ENCODE measurements at places on chromosomes 13 and 19.

DNA sequence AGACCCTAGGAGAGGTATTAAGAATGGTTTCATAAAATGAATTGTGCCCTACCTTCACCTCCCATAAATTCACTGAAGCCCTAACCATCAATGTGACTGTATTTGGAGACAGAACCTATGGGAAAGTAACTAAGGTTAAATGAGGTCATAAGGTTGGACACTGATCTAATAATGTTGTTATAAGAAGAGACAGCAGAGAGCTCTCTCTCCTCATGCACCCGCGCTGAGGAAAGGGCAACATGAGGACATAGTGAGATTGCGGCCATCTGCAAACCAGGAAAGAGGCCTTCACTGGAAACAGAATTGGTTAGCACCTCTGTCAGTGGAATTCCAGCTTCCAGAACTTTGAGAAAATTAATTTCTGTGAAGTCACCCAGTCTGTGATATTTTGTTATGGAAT is 1396.1 kb upstream of the MIR17HG start:
- no peak for DNase-seq

DNA sequence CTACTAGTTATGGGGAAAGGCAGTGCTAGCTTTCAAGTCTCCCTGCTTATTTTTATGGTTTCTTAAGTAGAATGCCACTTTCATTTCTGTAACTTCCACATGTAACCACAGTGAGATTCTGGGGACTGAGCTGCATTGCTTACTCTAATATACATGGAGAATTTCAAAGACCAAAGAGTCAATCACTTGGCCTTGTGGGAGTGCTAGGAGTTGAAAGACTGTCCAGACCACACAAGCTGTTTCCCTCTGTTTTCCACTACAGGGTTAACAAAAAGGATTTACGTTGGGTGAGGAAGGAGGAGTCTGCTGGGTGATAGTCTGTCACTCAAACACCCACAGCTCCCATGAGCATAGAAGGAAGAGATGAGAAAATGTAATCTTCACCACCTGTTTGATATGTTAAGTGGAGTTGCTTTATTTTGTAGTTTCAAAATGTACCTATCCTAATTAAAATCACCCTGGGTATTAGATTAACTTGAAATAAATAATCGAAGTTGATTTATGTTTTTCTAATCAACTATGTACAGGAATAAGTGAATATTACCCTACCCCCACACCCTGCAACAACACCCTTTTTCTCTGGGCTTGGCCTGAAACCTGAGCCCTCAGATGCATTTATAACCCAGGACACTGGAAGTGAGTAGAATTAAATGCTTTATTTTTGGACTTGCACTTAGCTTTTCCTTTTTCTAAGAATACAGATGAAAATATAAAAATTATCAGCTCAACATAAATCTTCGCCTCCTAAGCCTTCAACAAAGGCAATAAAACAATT is 225.8 kb upstream of the SLC10A2 start:
- no peak for DNase-seq

DNA sequence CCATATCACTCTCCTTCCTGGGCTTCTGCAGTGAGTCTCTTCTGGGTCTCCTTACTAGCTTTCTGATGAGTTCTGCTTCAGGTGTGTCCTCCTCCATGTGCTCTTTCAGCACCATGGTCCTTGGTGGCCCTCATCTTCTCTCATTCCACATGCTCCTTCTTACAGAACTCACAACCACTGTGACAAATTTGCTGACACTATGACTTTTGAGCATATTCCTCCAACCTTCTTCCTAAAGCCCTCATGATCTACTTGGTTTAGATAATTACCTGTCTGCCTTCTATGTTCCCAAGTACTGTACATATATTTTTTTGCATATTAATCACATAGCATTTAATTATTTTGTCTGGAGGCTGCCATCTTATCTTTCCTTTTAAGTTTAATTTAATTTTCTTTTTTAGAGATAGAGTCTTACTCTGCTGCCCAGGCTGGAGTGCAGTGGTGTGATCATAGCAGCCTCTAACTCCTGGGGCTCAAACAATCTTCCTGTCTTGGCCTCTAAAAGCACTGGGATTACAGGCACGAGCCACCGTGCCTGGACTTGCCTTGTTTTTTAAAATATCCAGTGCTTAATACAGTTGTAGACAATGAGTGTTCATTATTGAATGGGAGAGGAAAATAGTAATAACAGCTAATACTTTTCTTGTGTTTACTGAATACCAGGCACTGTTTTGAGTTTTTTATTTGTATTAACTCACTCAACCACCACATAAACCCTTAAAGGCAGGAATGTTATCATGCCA is 23.5 kb upstream of the FAM216B start:
- no peak for DNase-seq

DNA sequence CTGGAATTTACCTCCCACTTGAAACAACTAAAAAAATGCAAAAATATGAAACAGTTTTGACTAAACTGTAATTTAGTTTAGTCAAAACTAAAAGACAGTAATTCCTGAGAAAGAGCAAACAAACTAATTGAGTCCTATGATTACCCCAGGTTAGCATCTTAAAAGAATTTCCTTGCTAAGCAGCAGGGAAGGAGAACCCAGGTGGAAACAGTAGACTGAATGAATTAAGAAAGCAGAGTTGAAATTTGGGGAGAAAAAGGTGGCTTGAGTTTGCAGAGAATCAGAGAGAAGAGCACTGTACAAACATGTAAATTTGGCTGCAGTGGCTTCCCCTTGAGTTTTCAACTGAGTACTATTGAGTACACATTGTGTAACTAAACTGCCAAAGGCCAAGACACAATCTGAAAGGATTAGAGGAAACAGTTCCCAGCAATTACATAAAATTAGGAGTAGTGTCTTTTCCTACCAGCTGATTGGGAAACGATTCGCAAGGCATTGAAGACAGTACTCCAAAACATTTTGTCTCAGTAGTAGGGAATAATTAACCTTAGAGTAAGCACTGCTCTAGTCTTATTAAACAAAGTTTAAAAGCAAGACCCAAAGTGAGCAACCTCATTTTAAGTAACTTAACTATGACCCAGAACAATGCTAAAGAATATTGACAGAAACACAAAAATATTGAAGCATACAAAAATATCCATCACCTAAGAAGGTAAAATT is 820.5 kb downstream of the DACH1 start:
- no peak for DNase-seq

DNA sequence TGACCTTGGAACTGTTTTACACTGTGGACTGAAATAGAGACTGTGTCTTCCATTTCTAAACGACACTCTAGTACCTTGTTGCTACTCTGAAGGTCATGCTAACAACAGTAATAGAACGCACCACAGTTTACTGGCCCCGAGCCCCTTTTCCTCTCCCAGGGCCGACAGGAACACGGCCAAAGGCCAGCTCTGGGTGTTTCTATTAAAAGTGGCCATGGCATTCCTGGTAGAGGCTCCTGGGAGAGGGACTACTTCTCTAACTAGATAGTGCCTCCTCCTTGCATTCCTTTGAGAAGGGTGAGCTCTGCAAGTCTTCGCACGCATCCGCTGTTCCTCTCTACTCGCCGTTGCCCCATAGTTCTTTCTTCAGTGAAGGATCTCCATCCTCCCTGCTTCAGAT is 18.7 kb upstream of the SIAH3 start:
- DNase-seq: no peak

DNA sequence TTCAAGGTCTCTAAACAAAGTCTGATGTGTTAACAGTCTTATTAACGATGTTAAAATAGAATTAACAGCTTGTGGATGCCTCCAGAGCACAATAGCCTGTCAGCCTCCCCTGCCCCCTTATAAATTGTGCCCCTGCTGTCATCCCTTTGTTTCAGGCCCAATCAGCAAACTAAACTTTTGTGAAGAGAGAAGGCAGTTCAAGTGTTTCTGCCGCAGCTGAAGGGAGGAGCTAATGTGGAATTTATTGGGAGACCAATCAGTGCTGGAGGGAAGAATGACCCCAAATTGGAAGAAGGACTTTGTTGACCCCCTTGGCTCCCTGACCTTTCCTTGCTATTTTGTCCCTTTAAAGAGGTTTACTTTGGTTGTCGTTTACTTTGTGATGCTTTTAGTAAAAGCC is 160.5 kb downstream of the TM9SF2 start:
- DNase-seq: no peak

GRCh38 chr13:26557393-26558073 is at the start of gene WASF3:
Gene WASF3, plus strand, starts transcription at chr13:26557683. Its CDS starts 84,588 bp downstream, at chr13:26642271.
- DNase-seq: peak; percentile 86

- no peak for DNase-seq
Measured at GRCh38 chr13:61253105-61253877, 162.4 kb downstream of the PCDH20 start.

- no peak for DNase-seq
Measured at GRCh38 chr13:30619731-30620130, 2.0 kb downstream of the USPL1 start.

- DNase-seq: peak; percentile 81
Measured at GRCh38 chr19:47813304-47813994, 8.3 kb upstream of the CRX start.

GRCh38 chr19:34493038-34493648 is 11.6 kb downstream of the WTIP start:
- no peak for DNase-seq

GRCh38 chr19:56842412-56842811 is 1.9 kb upstream of the PEG3 start:
- no peak for DNase-seq

DNA sequence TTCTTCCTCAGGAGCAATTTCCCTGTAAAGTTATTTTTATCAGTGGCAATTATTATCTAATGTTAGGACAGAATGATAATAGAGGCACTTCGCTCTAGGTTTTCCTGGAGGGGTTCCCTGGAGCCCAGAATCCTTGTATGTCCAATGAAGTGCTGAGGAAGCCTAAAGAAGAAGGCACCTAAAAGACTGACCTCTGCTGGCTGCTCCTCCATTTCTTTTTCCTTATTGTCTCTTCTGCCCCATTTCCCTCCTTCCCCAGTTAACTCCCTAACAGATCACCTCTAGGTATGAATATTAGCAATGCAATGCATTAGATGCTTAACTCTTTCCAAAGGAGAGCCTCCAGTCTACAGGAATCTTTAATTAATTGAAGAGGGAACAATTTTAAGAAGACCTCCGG is 985.4 kb downstream of the DIAPH3 start:
- DNase-seq: no peak

DNA sequence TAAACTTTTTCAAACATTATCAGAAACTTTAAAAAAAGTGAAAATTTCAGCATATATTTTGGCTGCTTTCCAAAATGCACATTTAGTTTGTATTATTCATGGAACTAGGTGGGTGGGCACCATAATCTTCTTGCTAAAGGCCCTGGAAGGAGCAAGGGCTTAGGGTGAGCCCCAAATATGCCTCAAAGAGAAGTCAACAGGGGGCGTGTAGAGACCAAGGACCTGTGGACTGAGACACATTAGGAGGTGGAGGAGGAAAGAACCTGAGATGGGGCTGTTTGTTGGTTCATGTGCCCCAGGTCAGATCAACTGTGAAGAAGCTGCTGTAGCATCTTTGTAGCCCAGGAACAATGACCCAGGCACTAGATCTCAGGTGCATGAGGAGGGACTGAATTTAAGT is 79.6 kb upstream of the OLFM4 start:
- DNase-seq: no peak

DNA sequence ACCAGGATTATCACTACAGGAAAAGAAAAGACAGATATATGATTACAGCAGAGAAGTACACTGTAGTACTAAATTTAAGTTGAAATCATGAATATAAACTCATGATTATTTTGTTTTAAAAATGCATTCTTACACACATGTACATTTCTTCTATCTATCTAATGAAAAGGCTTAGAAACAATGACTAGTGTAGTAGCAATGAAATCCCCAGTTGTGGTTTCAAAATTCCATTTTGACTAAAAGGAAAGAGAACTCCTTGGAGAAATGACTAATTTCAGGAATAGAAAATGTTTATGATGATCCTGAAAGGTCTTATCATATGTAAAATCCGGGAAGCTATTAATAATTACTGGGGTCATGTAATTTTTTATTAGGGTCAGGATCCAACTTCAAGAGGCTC is 195.0 kb upstream of the STARD13 start:
- DNase-seq: no peak

DNA sequence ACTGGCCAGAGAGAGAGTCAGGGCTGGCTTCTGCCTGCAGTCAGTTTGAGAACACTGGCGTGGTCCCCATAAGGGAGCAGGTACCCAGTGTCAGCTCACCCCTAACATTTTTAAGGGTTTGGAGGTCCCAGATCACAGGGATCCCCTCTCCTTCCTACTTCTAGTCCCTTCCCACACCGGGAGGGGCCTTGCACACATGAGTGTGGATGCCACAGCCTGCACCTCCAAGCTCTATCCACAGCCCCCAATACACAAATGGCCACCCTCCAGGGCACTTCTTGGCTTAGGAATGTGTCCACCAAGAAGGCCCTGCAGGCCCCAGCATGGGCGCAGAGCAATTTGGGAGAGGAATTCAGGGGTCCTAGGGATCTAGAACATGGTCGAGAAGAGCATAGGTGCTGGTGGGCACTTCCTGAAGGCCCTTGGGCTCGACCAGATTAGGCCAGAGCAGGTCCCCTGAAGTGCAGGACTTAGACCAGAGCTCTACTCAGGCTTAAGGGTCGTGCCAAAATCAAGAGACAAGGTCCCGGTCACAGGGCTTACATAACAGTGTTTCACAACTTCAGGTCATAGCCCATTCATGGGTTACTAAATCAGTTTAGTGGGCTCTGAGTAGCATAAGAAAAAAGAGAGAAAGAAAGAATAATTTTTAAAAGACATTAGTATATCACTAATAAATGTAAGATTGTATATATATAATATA is 16.0 kb downstream of the FXYD5 start:
- DNase-seq: no peak

DNA sequence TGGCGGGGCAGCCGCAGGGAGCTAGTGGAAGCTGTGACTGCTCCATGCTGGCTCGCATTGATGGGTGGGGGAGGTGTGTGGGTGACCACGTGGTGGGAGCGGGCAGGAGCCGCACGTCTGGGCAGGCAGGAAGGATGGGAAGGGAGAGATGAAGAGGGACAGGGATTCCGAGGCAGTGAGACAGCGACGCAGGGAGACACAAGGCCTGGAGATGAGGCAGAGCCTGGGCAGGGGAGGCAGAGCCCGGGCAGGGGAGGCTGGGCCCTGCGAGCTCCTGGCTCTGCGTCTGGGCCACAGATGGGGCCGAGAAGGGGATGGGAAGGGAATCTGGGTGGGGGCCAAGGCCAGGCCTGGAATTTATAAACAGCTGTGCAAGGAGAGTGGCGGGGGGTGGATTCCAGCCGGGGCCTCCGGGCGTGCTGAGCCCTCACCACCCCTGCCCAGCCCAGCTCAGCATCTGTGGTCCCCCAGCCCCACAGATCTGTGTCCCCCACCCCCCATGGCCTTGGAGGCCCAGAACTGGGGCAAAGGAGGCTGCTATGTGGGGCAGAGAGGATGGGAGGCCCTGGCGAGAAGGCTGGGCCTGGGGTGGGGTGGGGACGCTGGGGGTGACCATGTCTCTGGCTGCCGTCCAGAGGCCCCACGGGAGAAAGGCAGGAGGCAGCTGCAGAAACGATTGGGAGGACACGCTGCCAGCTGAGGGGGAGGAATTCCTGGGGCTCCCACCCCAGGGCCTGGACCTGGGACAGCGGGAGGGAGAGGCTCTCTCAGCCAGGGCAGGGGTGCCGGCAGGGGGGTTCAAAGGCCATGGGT is 6.0 kb downstream of the EHD2 start:
- DNase-seq: peak; percentile 80

GRCh38 chr13:46580362-46580839 is 27.4 kb downstream of the LRCH1 start:
- DNase-seq: no peak
